ENCODE measurements at places on chromosomes 11 and 22.
A peak's percentile ranks its signal among the peaks of the same experiment; 100 is the strongest.

DNA sequence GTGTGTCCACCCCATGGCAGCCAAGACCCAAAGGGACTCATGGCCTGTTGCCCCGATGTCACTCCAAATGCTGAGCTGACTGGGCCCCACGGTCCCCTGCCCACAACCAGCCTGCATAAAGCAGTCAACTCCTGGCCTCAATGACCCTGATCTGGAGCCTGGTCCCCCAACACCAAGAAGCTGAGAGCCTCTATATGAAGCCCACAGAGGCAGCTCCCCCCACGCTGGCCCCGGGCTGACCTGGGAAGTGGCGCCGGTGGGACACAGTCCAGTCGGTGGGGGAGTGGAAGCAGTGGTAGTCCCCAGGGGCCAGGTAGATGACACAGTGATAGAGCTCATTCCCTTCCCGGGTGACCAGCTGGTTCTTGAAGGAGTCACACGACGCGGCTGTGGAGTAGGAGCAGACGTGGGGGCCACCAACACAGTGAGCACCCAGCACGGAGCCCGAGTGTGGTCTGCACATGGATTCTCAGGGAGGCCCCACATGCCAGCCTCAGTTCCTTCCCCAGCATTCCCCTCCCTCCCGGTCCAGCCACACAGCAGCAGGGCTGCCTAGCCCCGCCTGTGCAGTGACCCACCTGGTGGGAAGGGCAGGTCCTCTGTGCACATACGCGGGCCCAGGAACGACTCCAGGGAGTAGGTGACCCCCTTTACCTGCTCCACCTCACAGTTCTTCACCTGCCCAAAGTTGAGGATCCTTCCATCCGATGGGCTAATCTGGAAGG, 41.1 kb downstream of the PISD start:
- DNase-seq, result no peak

GRCh38 chr22:30077279-30077880, 2.9 kb upstream of the HORMAD2 start:
- DNase-seq, result no peak

DNA sequence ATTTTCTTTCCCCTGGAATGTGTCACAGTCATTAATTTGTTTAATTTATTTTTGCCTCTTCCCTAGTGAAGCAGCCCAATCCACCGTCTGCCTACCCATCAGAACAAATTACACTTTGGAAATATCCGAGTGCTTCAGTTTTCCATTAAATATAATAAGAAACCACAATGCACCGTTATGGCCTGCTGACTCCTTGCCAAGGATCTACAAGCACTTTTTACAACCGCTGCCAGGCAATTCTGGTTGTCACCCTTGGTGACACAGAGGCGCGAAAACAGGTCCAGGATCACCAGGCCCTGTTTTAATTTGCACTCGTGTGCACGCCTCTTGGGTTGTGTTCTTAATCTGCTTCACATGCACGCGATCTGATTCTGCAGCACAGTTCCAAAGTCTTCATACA, 43.9 kb downstream of the KIRREL3 start:
- DNase-seq, result no peak

- DNase-seq, result no peak
Measured at GRCh38 chr11:28632338-28632737, 524.1 kb downstream of the METTL15 start.

DNA sequence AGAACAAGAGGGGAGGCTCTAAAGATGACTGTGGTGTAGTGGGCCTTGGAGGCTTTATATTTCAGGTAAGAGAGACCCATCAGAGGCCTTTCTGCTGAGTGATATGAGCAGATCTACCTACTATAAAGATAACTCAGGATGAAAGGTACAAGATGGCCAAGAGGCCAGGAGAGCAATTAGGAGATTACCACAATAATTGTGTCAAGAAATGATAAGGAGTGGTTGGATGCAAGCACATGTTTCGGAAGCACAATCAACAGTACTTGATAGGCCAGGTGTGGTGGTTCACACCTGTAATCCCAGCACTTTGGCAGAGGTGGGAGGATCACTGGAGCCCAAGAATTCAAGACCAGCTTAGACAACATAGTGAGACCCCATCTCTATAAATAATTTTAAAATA, 43.8 kb downstream of the SIK3 start:
- no peak for DNase-seq

DNA sequence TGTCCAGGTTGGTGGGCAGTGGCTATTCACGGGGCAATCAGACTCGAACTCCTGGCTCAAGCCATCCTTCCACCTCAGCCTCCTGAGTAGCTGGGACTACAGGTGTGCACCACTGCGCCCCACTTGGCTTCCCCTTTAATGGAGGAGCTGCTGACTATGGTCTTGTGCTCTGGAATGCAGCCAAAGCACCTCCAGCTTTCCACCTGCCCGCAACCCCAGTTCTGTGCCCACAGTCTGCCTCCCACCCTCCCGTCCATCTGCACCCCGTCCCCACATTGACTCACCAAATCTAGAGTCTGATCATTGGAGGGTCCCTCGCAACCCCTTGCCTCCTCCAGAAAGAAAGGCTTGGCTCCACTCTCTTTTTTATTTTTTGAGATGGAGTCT, 41.0 kb downstream of the KCNJ4 start:
- DNase-seq, result no peak

DNA sequence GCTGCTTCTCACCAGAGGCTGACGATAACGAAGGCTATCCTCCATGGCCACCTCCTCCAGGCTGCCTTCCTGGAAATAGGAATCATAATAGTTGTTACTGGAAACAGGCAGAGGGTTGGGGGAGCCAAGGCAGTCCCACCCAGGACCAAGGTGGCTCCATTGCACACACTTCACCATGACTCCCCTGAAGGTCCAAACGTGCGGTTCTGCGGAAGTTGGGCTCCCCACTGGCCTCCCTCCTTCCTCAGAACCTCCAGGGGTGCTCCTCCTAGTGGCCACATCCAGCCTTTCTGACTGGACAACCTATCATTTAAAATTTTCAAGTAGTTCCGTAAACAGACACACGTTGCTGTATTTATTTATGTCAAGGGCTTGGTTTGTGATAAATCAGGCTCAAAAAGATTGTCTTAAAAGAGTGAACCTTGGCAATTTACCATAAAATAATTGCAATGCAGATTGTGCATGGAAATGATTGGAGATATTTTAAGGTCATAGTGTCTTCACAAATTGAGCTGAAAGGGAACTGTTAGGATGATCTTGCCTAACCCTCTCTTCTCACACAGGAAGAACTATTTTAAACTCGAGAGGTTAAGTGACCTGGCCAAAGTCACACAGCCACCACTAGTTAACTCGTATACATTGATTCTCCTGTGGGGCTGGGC, 1.4 kb upstream of the TCN2 start:
- DNase-seq, result peak; percentile 66

DNA sequence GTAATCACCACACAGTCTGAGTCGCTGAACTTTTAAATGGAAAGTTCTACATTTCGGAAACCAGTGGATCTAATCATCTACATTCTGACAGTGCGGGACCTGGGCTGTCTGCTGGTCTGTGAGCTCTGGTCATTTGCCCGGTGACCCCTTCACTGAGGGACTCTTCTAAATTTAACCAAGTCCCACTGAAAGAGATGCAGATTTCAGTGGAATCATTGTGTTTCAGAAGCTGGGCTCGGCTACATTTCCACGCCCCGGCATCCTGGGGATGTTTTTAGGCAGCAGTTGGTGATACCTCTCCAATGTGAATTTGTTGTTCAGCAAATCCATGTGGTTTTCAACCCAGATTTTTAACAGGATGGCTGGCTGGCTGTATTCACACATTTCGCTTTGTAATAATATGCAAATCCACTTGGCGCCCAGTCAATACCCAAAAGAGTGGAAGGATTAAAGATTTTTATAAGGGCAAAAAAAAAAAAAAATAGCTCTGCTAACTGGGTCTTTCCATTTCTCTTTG, 145.5 kb upstream of the RASSF10 start:
- no peak for DNase-seq

GRCh38 chr11:125465255-125465654, 30.8 kb downstream of the FEZ1 start:
- no peak for DNase-seq

- no peak for DNase-seq
Measured at GRCh38 chr11:73612601-73613140, 14.8 kb upstream of the FAM168A start.

GRCh38 chr11:67357831-67358670, 4.7 kb upstream of the POLD4 start:
- no peak for DNase-seq

DNA sequence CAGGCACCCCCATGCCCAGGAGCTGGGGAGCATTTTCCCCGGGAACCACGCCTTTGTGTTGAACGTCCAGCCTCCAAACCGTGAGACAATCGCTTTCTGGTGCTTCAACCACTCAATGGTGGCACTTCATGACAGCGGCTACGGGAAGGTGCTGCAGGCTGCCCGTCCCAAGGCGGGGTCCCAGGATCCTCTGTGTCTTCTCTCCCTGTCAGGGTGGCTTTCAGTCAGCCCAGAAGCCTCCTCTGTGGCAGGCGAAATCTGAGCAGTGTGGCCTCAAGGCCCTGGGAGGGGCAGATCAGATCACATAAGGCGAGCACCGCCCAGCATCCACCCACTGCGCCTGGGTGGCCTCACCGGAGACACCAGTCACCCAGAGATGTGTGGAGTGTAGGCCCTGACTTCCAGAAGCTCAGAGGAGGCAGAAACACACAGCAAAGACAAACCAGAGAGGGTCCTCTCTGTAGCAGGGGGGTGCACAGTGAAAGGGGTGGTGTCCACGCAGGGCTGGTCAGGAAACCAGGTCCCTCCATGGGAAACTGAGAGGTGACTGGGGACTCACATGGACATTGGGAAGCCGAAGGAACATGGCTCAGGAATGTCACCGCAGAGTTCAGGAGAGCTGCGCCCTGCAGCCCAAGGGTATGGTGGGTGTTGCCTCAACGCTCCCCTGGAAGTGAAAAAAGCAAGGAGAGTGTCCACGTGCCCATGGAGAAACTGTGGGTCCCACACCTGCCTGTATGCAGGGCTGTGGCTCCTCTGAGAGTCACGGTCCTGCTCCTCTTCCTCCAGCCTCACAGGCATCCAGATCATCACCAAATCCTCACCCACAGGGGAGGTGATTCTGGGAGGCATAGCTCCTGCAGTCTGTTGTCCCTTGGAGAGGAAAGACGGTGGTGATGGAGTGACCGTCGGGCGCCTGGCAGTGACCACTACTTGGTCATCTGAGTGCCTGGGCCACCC, 1420.7 kb downstream of the TBC1D22A start:
- no peak for DNase-seq

DNA sequence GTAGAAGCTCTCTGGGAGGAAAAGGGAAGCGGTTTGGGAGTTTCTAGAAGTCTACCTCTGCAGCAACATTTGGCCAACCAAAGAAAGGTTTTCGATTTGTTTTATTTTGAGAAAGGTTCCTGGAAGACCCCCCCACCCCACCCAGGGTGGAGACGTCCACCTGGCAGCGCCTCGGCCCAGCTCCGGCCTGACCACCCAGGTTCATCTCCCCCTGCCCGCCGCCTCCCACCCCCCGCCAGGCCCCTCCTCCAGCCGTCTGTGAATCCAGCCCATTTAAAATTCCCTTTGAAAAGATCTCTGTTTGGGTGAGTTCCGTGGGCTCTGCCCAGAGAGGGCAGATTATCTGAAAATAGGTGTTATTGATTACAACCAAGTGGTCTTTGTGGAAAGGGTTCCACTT, 43.3 kb downstream of the KCNJ1 start:
- DNase-seq, result no peak

- no peak for DNase-seq
Measured at GRCh38 chr11:12785901-12786300, 111.7 kb downstream of the TEAD1 start.

GRCh38 chr11:98834776-98835175, 186.0 kb upstream of the CNTN5 start:
- DNase-seq, result peak; percentile 18

Data from NB4 (cell line).